Anterior cingulate cortex (tissue), 58 donors: ENCODE measurements at places on chromosomes 1 and 21.

GRCh38 chr1:157404063-157404501 lies 148.2 kb downstream of the FCRL5 start:
- DNase-seq, result no peak

DNA sequence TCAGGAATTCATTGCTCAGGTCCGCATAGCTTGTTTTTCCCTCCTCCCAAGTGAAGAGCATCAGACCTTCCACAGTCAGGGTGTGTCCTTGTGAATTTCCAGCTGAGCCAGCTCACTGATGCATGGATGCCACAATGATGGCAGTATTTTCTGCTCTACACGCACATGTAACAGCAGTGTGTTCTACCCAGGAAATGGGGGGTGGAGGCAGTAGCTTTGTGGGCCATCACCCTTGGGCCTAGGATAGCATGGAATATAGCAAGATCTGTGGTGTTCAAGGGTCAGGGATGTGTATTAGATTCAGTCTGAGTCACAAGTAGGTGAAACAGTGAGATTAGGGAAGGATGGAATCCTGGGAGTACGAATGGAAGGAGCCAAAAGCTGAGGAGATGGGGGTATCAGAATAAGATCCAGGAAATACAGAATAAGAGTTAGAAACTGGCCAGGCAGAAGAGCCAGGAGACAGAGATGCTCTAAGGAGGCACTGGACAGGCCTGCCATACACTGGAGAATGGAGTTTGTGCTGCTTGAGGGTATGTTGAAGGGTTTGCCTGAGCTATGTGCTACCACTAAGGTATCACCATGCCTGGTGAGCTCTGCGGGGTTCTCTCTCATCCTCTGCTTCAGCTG lies 90.6 kb upstream of the CNIH3 start:
- DNase-seq, result no peak

- no peak for DNase-seq
Measured at GRCh38 chr1:234983564-234984238, 144.9 kb downstream of the TOMM20 start.

- no peak for DNase-seq
Measured at GRCh38 chr21:35113064-35113463, 64.0 kb upstream of the RUNX1 start.

- DNase-seq, result no peak
Measured at GRCh38 chr1:1302006-1302430, 5.7 kb downstream of the ACAP3 start.

DNA sequence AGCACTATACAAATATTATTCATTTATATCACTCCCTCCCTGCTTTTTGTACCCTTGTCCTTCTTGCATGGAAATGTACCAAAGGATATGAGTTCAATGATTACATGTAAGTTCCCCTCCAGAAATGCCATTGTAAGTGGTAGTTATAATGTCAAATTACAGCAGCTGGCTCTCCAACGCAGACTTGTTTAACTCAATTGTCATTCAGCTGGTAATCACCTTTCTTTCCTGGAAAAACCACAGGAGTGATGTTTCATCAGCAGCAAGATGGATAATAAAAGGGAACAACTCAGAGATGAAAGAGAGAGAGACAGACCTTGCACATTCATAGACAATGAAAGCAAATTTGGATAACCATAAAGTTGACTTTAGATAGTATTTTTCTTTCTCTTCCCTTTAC lies 578.6 kb upstream of the PBX1 start:
- DNase-seq, result no peak

DNA sequence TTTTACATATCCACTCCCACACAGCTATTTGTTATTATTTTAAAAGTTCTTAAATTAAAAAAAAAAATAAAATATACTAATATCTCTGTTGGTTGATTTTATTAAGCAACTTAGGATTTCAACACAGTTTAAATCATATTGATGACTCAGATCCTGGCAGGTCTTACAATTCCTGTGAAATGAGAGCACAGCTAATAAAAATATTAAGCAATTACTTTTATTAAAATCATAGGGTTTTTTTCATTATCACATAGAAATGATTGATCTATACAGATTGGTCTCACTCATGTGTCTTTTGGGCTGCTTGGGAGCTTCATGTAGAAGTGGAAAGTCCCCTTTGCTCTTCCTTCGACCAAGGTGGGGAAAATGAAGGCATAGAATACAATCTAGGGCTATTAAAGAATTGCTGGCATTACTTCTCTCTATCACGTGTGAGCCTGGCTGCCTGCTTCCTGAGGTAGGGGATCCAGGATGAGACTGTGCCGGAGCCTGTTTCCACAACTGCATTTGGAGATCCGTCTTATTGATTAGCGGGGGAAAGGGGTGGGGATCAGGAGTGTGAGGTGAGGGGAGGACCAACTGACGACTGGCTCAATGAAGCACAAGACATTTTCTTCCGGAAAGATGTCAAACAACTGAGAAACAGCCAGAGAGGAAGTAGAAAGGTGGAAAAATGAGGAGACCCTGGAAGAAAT lies 858.0 kb downstream of the USP25 start:
- no peak for DNase-seq

DNA sequence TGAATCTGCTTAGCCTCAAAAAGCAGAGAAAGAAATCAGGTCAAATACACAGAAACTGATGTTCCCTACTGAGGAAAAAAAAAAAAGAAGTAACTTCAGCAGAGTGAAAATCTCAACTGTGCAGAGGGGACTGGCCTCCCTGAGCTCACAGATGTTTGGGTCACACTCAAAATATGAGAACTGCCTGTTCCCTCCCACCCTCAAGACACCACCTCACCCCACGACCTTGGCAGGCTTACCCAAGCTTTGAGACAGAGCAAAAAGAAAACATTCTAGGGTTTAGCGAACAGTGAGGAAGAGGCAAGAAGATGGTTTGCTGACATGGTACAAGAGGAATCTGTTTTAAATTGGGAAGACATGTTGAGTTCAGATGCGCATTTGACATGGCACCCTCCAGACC lies 48.8 kb downstream of the NID1 start:
- no peak for DNase-seq

DNA sequence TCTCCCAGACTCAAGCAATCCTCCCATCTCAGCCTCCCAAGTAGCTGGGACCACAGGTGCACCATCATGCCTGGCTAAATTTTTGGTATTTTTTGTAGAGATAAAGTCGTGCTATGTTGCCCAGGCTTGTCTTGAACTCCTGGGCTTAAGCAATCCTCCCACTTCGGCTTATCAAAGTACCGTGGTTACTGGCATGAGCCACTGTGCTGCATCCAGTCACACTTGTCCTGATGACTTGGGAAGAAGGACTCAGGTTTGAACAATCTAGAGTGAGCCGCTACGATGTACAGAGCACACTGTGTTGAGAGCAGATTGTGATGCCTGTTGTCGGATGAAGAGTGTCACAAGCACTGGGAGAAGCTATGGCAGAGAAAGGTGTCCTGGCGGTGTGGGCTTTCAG lies 27.2 kb downstream of the RNF187 start:
- DNase-seq, result no peak

DNA sequence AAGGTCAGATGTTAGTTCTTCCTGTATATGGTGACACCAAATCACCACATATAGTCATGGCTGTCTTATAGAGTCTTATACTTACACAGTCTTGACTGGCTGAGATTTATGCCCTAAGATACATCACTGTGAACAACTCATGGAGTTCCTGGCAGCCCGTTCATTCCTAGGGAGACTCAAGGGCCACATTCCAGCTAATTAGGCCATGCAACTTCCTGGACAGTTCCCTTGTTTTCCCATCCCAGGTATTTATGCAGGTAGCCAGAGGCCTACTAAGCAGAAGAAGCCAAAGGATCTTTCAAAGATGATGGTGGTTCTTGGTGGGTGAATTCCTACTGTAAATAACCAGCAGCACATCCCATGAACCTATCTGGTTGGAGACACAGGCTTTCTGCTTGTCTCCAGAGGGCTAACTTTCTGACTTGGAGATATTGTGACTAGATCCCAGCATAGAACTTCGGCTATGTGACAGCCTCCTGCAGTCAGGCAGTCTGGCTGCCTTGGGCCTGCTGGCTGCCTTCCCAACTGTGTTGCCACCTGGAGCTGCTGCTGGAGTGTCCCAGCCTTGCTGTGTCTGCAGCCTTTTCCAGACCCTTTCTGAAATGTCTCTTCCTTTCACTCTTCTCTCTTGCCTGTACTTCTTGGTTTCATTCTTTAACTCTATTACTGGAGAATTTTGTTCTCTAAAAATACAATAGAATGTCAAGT lies 283.8 kb downstream of the CACNA1E start:
- DNase-seq, result no peak

- peak; percentile 63 for DNase-seq
Measured at GRCh38 chr1:43938892-43939587, 5.4 kb downstream of the ARTN start.

GRCh38 chr1:69494221-69494620 lies 73.5 kb upstream of the LRRC7 start:
- DNase-seq, result no peak

DNA sequence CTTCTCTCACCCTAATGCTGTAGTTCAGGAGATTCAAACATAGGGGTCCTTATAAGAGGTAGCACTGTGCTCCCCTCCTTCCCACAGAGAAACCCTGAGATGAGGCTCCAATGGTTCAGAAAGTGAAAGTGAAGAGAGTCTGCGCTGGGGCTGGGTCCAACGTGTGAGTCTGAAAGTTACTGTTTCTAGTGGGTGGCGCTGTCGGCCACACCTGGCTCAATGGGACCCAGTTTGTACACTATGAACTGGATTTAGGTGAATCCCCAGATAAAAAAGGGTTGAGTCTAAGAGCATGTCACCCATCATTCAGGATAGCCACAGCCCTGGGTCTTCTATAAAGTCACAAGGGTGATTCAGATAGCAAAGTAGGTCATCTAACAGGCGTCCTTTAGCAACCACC lies 2.8 kb downstream of the SMCP start:
- no peak for DNase-seq

- DNase-seq, result no peak
Measured at GRCh38 chr1:242731446-242731845, 206.9 kb upstream of the PLD5 start.

- DNase-seq, result no peak
Measured at GRCh38 chr21:39972471-39972870, 105.2 kb downstream of the PCP4 start.

DNA sequence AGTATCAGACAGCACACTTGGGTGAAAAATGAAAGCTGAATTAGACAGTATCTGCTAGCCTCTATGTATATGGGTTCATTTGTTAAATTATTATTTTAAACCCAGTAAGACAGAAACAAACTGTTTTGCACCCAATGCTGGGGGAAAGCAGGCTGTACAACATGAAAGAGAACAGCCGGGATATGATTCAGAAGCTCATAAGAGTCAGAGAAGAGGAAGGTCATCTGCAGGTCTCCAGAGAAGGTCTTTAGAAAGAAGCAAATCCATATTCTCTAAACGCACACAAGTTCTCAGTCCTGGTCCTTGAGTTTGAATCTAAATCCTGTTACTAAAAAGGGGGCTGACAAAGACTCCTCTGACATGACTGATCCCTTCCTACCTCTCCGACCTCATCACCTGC lies 155.1 kb downstream of the SIPA1L2 start:
- no peak for DNase-seq

DNA sequence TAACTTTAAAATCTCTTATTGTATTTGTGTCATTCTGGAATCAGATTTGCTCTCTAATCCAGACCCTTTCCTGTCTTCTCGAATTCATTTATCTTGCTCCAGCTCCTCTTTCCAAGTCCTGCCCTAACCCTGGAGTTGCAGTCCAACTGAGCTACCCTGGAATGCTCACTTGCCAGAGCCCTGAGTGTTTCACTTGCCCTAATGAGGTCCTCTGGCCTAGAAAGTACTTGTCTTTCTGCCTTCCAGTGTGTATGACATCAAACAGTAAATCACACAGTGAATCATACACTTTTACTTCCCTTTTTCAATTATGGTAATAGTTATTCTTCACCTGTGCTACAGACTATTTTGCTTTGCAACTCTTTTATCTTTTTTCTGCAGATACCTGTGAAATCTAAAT lies 96.9 kb downstream of the NEK7 start:
- no peak for DNase-seq

- no peak for DNase-seq
Measured at GRCh38 chr1:236099355-236099974, 34.6 kb upstream of the NID1 start.

GRCh38 chr21:34031835-34032370 lies 41.5 kb upstream of the MRPS6 start:
- no peak for DNase-seq

DNA sequence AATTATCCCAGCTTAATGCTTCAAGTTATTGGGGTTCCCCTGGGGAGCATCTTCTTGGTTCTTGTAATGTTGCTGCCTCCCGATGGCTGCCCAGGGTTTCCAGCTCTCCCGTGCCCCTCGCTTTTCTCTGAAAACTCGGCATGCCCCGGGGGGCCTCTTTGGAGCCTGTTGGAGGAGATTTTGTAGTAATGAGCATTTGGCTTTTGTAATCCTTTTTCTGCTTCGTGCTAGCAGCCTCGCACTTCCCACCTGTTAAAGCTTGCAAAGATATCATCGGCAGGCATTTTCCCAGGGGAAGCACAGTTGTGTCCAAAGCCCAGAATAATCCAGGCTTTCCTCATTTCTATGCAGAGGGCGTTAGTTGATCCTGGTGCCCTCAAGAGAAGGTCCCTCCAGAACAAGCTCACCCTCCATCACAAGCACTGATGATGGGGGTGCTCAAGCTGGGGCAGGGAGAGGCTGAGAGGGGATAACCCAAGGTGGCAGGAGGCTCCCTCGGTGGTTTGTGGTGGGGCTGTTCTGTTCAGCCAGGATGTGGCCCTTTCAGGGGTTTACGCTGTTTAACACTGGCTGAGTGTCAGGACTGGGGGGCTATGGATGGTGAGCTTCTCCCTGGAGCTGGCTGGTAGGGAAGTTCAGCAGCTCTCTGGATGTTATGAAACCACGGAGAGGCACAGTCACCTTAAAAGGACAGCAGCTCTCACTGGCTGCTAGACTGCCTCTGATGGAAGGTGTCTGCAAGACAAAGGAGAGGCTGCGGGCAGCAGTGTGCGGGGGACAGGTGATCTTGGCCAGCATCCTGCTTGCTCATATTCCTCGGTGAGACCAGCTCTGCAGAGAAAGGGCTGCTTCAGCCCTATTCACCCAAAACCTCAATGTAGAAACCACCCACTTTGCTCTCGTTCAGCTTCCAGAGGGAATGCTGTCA lies 477.1 kb upstream of the VAMP3 start:
- no peak for DNase-seq

DNA sequence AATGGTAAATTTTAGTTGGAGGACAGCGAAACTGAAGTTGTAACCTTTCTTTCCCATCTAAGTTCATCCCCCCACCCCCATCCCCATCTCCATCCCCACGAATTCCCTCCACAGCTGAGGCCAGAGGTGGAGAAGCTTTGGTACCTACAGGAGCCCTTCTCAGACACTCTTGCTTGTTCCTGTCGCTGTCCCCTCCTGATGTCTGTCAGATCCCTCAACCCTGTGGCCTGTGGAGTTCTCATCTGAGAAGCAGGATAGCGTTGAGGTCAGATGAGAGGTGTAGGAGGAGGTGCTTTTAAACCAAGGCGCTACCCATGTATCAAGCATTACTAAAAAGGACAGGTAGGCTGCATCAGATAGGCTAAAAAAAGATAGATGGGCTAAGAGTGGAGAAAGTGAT lies 769 bp downstream of the NTPCR start:
- no peak for DNase-seq

- DNase-seq, result no peak
Measured at GRCh38 chr1:29655945-29656850, 419.9 kb downstream of the PTPRU start.

- no peak for DNase-seq
Measured at GRCh38 chr1:192639607-192640368, 3.8 kb downstream of the RGS13 start.
